ENCODE measurements at places on chromosomes 3 and 15.

- DNase-seq, result no peak
These were observed 573.0 kb downstream of the MECOM start for GRCh38 chr3:169090559-169090958.

DNA sequence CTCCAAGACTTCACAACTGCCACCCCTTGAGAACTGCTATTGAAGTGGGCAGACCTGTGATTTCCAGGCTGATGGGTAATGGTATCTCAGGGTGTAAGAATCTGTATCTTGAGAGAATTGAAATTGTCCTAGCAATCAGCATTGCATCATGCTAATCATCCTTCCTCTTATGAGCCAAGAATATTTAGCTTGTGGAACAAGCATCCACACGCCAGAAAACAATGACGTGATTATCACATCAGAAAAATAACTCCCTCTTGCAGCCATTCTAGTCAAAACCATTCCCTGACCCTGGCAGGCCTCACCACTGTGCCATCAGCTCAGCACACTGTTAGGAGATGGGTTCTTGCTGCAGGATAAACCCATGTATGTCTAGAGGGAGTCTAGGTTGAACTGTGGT lies 6.7 kb downstream of the BCL2L10 start:
- DNase-seq, result no peak

DNA sequence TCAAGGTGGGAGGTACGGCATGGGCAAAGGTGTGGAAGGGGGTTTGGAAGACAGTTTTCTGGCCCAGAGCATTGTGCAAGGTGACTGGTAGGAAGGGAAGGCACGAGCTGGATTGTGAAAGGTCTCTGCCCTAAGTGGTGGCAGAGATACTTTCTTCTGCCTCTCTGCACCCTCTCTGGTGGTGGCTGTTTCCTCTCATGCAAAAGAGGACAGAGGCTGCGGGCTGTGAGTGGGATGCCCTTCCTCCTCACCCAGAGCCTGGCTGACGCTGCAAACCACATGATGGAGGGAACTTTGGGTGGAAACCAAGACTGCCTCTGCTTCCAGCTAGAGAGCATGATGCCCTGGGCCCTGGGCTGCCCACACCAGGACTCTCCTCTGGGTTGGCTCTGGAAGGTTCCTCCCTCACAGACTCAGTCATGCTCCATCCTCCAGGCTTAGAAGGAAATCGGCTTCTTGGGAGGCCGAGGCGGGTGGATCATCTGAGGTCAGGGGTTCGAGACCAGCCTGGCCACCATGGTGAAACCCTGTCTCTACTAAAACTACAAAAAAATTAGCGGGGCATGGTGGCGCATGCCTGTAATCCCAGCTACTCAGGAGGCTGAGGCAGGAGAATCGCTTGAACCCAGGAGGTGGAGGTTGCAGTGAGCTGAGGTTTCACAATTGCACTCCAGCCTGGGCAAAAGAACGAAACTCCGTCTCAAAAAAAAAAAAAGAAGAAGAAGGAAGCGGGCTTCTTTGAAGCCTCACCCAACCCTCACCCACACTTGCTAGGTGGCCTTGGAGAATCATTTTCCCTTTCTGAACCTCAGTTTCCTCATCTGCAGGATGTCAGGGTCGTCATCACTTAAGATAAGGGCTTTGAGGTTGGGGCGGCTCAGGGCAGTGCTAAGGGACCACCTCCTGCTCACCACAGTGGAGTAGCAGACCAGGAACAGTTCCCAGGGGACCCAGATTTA lies 8.3 kb downstream of the PSTPIP1 start:
- peak; percentile 3 for DNase-seq

DNA sequence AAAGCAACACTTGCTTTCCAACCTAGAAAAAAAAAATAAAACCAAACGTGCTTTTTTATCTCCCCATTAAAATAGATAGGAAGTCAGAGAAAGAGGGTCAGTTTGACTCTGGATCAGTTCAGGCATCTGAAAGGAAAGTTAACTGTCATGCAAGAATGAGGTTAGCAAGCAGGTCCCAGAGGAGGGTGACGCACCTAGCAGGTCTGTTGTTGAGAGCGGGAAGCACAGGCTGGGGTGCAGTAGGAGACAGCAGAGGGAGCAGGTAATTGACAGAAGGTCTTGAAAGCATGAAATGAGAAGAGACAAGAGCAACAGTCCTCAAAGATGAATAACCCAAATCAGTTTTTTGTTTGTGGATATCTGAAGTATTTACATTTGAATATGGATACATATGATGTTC lies 82.5 kb downstream of the ANO10 start:
- no peak for DNase-seq

- DNase-seq, result no peak
These were observed 142.7 kb upstream of the RBMS3 start for GRCh38 chr3:29138171-29138570.

DNA sequence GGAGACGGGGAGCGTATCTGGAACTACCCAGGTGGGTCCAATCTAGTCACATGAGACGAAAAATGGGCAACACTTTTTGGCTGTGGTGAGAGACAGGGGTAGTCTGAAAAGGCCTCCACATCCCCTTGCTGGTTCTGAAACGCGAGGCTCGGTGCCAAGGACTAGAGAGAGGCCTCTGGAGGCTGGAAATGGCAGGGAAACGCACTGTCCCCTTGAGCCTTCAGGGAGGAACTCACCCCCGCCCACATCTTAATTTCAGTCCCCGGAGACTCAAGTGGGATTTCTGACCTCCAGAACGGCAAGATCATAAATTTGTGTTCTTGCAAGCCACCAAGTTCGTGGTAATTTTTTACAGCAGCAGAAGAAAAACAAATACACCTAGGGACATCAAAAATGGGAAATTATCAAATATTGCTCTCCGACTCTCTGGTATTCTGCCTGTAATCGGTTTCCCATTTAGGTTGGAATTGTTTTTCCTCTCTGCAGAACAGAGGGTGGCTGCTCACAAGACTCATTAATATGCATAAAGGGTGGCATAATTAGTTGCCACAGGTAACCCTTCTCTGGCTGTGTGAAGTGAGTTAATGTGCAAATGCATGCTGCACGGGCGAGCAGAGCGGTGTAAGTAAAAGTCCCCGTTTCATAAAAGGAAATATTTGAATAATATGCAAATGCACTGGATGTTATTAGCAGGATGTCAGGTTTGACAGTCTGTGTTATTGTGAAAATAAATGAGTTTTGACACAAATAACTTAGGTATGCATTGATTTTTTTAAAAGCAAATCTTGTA lies 185.7 kb downstream of the ARRDC4 start:
- no peak for DNase-seq

GRCh38 chr15:96023081-96023480 lies 307.4 kb upstream of the NR2F2 start:
- no peak for DNase-seq

GRCh38 chr15:58440158-58440910 lies 8.5 kb downstream of the LIPC start:
- no peak for DNase-seq

DNA sequence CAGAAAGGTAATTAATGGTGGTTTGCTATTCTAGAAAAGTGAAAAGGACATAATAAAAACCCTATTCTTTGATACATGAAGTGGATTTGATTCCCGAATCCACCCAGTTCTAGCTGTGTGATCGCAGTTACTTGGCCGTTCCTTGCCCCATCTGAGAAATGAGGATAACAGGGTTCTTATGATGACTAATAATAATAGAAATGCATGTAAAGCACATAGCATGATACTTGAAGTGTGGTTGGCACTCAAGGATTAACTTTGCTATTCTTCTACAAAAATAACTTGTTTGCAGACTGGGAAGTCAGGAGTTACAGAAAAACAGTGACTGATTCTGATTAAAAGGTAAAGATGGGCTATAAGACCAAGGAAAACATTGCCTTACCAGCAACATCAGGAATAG lies 26.8 kb downstream of the PARL start:
- no peak for DNase-seq

DNA sequence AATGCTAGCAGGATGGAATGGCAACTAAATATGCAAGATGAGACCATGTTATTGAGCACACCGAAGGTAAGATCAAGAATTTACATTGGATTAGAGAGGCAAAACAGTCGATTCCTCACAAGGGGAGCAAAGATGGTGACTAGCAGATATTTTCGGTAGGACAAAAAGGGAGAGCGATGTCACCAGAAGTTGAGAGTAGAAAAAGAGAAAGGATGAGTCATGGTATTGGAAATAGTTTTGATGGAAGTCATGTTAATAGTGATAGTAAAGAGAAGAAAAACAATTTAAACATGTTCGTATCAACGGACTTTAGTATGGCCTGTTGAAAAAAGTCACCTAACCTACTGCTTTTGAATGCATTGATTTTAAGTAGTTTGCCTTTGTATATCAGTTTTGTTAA lies 55.0 kb downstream of the UBE2E2 start:
- DNase-seq, result no peak

DNA sequence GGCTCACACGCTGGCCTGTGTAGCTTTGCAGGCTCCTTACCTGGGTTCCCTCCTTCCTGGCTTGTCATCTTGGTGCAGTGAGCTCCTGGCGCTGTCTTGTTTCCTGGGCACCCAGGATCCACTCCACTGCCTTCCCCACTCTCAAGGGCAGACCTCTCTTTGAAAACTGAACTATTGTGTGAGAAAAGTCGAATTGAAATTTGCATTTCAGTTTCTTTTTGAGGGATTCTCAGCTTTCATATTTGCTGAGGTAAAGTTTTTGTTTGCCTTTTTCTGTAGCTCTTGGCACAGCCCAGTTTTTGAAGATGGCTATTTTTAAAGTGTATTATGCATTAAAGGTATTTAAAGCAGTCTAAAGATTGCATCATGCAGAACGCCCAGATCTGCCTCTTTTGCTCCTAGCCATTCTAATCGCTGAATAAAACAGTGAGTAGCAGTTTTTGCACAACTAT lies 70.1 kb downstream of the CCK start:
- no peak for DNase-seq

- no peak for DNase-seq
These were observed 33.0 kb upstream of the DENND4A start for GRCh38 chr15:65824941-65825544.

- DNase-seq, result no peak
These were observed 24.1 kb upstream of the SHISA5 start for GRCh38 chr3:48528048-48528447.

DNA sequence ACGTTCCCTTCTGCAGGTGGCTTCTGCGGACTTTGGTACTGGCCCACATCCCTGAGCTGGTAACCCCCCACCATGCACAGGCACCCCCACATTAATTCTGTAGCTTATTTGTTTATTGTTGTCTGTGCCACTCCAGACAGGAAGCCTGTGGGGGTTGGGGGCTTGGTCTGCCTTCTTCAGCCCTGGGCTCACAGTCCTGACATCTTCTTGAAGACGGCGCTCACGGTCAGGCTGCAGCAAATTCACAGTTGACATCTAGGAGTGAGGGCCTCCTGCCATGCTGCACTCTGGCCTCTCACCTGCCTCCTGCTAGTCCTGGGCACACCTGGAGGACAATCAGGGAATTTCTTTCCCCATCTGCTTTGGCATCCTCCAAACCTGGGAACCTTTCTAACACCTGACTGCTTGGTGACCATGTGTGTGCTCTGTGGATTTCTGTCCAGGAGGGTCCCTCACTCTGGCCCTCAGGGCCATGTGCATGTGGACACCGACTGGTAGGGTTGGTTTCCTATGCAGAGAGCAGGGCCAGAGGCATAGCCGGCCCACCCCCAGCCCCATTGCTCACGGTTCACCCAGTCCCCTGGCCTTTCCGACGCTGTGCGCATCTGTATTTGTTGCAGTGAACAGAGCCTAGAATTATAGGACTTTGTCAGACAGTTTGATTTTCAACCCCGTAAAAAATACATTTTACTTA lies 68.8 kb downstream of the APBA2 start:
- no peak for DNase-seq

DNA sequence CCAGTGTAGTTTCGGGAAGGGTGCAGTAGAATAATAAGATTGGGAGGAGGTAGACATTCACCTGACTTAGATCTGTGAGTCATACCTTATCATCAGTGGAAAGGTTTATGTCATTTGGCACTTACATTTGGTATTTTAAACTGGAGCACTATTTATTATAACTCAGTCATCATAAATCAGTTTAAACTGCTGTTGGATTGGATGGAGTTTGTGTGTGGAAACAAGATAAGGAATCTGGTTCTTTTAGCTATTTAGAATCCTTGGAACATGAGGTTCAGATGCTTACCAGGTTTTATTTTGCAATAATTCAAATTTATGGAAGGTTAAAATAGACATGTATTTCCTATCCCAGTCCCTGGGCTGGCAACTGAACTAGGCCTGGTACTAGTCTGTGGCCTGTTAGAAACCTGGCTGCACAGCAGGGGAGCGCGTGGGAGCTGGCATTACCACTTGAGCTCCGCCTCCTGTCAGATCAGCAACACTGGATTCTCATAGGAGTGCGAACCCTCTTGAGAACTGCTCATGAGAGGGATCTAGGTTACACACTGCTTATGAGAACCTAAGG lies 34.5 kb downstream of the ZFAND6 start:
- no peak for DNase-seq

GRCh38 chr3:177098551-177098950 lies 98.7 kb downstream of the TBL1XR1 start:
- no peak for DNase-seq

GRCh38 chr15:88684345-88684744 lies 45.5 kb downstream of the ISG20 start:
- no peak for DNase-seq

- DNase-seq, result no peak
These were observed at the start of gene ITGA11 for GRCh38 chr15:68431792-68432401. ITGA11 (minus strand) TSS chr15:68432163; CDS start chr15:68432066, 97 bp downstream.

- DNase-seq, result no peak
These were observed 178.8 kb downstream of the ABHD5 start for GRCh38 chr3:43869491-43869890.

DNA sequence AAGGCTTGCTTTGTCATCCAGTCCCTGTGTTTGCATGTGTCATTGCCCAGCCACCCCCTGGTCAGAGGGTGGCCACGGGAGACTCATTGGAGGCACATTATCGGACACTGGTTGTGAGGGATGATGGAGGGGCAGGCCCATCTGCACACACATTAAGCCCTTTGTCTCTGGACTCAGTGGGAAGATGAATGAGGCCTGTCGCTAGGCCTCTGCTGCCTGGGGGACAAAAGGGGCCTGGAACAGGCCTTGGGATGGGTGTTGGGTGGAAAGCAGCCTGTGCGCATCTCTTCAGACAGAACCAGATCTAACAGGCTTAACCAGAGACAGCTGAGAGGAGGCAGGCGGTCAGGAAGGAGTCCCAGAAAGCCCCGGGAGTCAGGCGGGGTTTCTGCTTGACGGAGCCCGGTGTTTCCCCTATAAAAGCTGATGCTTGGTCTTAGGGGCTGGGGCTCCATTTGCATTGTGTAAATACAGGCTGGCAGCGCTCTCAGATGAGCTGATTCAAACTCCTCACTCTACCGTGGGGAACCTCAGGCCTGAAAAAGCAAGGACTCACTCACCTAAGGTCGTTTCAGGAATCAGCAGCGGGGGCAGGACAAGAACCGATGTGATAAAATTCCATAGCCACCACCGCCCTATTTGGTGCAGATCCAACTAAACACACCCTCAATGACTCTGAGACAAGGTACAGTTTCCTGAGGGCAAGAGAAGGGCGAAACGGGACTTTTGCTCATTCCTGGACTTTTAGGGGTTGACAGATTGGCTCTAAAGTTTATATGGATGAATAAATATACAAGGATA lies 17.1 kb upstream of the SKIC8 start:
- peak; percentile 82 for DNase-seq

DNA sequence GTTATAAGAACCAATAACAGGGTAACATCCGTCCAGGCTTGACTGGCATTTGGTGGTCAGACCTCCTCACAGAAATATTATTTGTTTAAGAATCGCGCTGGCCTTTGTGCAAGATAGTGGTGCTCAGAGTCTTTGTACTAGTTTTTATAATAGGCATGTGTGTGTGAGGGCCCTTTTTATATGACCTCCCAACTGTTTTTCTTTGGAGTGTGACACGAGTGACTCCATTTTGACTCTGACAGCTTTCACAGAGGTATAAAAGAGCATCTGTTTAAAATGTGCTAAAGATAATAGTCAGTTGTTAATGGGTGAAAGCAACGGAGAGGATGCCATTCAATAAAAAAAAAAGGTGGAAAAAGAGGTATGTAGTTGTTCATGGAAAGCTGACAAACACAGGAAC lies 110.4 kb downstream of the IL1RAP start:
- no peak for DNase-seq

Measured in hippocampal formation (tissue), 2 donors.